Activated CD4-positive, alpha-beta T cell treated with anti-CD3 and anti-CD28 coated beads, Interleukin-2, amount 10 ng/mL, durations not matched to agents 7 days and 5 days (primary cell): ENCODE measurements at places on chromosomes 11 and 22.

- peaks cover 12% of the 10 kb centered on the region for H3K4me1 ChIP-seq
- peak; percentile 16 for DNase-seq
- peak overlapping the region; percentile 14 for H3K4me3 ChIP-seq
- no peak overlapping the region for H3K27ac ChIP-seq
- peaks cover 74% of the 10 kb centered on the region for H3K27me3 ChIP-seq
Measured at GRCh38 chr11:124717786-124718651, 21.7 kb upstream of the NRGN start.

DNA sequence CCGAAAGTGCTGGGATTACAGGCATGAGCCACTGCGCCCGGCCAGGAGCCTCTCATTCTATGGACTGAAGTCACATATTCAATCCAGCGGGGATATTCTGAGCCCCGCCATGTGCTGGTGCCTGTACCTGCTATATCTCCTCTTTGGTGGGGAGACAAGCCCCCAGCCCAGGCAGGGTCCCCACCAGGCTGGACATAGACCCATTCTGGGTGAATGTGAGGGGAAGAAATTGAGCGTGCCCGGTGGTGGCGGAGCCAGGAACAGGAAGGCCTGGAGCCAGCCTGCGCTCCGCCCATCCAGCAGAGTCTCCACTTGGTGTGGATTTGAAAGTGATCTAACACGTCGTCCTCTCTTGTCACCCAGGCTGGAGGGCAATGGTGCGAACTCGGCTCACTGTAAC is 38.0 kb upstream of the CSNK1E start:
- no peak overlapping the region for H3K4me3 ChIP-seq
- DNase-seq: no peak
- H3K27me3 ChIP-seq: no peaks in the 10 kb centered on the region
- H3K4me1 ChIP-seq: no peaks in the 10 kb centered on the region
- H3K27ac ChIP-seq: no peak overlapping the region

DNA sequence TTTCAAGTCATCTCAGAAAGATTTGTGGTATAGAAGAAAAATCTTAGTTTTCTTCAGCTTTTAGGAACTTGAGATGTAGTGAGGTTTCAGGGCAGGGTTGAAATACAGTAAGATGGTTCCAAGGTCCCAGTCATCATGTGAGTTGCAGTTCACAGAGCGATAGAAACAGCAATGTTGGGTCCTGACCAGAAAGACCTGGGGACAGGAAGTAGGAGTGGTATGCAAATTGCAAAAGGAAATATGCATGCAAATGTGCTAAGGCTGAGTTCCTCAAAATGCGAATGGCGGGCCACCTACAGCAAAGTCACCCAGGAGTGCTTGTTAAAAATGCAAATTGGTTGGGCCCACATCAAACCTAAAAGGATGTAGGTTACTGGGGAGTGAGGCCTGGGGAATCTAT is 1032.7 kb upstream of the TENM4 start:
- H3K36me3 ChIP-seq: no peaks in the 10 kb centered on the region
- H3K4me3 ChIP-seq: no peak overlapping the region
- no peak overlapping the region for H3K27ac ChIP-seq
- H3K27me3 ChIP-seq: no peaks in the 10 kb centered on the region
- no peaks in the 10 kb centered on the region for H3K4me1 ChIP-seq

DNA sequence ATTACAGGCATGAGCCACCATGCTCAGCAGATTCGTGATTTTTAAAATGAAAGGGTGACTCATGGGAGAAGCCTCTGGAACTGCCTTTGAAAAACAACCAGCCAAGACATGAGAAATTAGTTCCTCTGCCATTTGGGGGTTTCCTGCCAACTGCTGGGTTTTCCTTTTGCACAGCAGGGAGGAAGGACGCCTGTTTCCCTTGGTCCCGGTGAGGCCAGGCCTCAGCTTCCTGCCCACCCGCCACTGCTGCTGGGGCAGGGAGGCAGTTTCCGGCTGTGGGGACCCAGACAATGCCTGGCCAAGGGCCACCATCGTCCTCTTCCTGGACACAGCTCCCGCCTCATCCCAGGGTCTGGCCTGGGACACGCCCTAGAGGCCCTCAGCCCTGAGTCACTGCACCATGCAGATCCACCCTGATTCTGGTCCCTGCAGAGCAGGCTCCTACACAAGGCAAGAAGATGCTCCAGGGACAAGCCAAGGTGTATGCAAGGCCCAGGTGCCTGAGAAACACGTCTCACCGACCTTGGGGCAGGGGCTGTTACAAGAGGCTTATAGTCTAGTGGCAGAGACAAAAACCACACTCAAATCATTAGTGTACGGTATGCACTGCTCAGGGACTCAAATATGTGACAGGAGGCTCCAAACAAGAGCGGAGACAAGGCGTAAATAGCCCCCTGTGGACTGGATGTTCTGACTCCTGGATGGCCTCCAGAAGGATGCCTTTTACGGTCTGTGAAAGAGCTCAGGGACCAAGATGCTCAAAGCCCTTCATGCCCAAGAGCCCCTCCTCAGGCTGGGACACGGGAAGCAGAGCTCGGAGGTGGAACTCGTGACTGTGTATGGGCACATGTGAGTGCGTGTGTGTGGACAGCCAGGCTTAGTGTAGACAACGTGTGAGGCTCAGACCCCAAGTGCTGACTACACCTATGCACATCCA is 10.0 kb downstream of the PPM1F start:
- H3K27me3 ChIP-seq: no peaks in the 10 kb centered on the region
- H3K36me3 ChIP-seq: peaks cover 2% of the 10 kb centered on the region
- DNase-seq: no peak
- peaks cover 50% of the 10 kb centered on the region for H3K4me1 ChIP-seq

DNA sequence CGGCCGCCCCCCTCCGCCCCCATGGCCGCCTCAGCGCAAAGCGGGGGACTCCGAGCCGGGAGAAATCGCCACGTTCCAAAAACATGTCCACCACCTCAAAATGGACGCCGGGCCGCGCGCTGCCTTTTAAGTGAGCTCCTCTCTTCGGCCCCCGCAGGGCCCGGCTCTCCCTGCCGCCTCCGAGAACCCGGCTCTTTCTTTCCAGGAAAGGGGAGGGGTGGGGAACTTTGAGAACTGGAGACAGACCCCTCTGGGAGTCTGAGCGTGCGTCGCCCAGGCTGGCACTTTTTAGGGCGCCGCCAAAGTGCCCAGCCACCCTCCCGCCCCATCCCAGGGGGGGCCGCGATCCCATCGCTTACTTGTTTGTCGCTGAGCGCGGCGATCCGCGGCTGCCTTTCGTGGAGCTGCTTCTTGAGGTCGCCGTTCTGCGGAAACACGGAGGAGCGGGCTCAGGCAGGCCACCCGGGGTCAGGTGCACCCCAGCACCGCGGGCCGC is 1.6 kb downstream of the PHF21B start:
- peaks cover 8% of the 10 kb centered on the region for H3K4me1 ChIP-seq
- peaks cover 57% of the 10 kb centered on the region for H3K27me3 ChIP-seq
- DNase-seq: no peak
- no peak overlapping the region for H3K27ac ChIP-seq
- no peaks in the 10 kb centered on the region for H3K36me3 ChIP-seq
